ENCODE measurements at places on chromosomes 3 and 15.

- DNase-seq, result no peak
Observed at GRCh38 chr15:40379374-40379773, 3.1 kb upstream of the KNSTRN start.

- peak; percentile 88 for DNase-seq
Observed at GRCh38 chr3:49813497-49814174, at the start of gene UBA7. Gene UBA7 (minus strand): TSS chr3:49813953. CDS start chr3:49813787, 166 bp downstream.

GRCh38 chr3:152943645-152944044, 108.7 kb downstream of the P2RY1 start:
- peak; percentile 7 for DNase-seq

DNA sequence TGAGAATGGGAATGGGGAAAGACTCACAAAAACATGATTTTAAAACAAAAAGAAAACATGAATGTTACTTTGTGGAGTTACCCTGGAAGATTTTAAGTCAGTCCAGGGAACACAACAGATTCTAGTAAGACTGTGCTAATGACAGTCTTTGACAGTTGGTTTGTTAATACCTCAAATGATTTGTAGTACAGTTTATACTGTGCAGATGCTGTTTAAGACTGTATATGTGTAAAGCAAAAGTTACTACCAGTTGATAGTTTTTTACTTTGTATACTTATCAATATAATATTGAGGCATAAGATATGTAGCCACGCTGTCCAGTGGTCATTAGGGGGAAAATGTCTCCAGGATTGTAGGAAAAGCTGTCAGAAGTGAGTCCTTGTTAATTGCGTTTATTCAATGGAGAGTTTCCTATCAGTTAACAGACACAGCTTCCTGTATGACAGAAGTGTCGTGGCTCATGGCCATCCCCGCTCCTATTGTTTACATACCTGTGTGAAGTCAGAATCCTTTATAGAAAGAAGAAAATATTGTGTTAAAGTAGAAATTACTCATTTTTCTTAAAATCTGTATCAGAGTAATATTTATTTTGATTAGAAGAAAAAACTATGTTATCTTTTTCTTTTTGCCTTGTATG, 36.0 kb downstream of the NKIRAS1 start:
- DNase-seq, result no peak

DNA sequence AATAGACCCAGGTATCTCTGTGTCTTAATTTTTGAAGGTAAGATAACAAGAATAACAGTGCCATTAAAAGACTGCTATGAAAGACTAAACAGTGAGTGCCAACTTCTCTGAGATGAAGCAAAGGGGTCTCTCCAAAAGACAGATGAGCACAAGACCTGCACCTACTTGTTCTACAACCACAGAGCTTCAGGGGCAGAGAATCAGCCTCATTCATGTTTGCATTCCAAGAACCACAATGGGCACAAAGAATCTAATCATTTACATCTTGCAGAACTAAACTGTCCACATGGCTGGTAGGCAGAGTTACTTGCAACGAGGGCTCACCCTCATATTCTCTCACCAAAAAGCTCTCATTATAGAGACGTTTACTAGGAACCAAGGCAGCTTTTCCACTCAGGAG, 83.9 kb downstream of the PEAK1 start:
- DNase-seq, result no peak

DNA sequence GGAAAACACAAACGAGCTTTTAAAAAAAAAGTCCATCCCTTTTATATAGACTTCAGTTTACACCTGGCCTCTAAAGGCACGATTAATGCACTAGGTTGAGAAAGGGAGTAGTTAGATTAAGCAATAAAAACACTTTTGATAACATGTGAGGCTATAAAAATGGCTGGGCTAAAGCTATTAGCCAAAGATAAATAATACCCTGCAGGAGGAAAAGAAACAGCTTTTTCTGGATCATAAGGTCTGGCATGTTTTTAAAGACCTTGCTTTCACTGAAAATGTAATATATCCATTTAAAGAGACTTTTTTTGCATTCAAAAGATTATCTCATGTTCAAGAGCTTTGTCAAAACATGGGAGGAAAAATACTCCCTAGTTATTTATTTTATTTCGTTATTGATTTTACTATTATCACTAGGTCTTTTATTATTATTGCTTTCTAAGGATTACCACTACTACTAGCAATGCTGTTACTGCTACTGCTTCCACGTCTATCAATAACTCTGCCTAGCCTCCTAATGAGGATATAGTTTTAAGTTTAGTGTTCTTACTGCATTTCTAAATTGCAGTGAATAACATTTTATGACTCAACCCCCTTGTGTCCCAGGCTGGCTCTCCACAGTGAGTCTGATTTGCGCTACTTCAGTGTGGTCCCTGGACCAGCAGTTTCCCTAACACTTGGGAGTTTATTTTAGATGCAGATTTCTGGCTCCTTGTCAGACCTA, 93.4 kb downstream of the THRB start:
- DNase-seq, result peak; percentile 14

- no peak for DNase-seq
Observed at GRCh38 chr3:170423001-170423615, 4.4 kb downstream of the CLDN11 start.

DNA sequence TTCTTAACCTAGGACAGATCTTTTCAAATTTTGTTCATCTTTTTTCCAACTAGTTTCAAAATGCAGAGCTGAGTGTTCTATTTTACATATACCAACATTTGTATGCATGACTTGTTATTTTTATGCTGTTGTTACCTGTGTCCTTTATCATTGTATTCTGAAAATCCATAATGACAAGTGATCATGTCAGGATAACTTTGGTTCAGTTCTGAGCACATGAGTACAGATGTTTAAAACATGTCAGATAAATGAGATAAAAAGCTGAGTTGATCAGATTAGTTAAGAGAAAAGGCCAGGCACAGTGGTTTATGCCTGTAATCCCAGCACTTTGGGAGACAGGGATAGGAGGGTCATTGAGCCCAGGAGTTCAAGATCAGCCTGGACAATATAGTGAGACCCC, 204.9 kb downstream of the SSR3 start:
- DNase-seq, result no peak

GRCh38 chr3:165339753-165340152, 143.6 kb upstream of the SLITRK3 start:
- peak; percentile 25 for DNase-seq

GRCh38 chr3:158111861-158112260, 2.0 kb downstream of the RSRC1 start:
- DNase-seq, result no peak

GRCh38 chr3:170247875-170248274, 25.7 kb downstream of the PRKCI start:
- no peak for DNase-seq

- DNase-seq, result no peak
Observed at GRCh38 chr3:136817448-136817847, 1.5 kb upstream of the SLC35G2 start.

- DNase-seq, result no peak
Observed at GRCh38 chr15:88940110-88940675, 27.0 kb upstream of the MFGE8 start.

- no peak for DNase-seq
Observed at GRCh38 chr3:197139586-197139985, 110.0 kb upstream of the MELTF start.

- no peak for DNase-seq
Observed at GRCh38 chr15:56719774-56720555, 13.3 kb downstream of the ZNF280D start.

GRCh38 chr15:77569729-77570125, 63.0 kb downstream of the LINGO1 start:
- no peak for DNase-seq

DNA sequence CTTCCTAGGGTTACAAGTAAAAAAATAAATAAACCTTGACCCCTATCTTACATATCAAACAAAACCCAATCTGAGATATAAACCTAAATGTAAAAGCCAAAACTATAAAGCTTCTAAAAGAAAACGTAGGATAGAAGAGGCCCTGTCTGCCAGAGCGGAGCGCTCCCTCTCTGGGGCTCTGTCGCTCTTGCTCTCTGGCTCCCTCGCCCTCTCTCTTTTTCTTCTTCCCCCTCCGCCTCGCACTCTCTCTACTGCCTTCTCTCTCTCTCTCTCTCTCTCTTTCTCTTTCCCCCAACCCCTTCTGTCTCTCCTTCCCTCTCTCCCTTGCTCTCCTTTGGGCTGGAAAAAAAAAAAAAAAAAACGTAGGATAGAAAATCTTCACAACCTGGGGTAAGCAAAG, 21.6 kb downstream of the RYK start:
- DNase-seq, result no peak

GRCh38 chr3:177498037-177498857, 301.0 kb upstream of the TBL1XR1 start:
- DNase-seq, result peak; percentile 59

DNA sequence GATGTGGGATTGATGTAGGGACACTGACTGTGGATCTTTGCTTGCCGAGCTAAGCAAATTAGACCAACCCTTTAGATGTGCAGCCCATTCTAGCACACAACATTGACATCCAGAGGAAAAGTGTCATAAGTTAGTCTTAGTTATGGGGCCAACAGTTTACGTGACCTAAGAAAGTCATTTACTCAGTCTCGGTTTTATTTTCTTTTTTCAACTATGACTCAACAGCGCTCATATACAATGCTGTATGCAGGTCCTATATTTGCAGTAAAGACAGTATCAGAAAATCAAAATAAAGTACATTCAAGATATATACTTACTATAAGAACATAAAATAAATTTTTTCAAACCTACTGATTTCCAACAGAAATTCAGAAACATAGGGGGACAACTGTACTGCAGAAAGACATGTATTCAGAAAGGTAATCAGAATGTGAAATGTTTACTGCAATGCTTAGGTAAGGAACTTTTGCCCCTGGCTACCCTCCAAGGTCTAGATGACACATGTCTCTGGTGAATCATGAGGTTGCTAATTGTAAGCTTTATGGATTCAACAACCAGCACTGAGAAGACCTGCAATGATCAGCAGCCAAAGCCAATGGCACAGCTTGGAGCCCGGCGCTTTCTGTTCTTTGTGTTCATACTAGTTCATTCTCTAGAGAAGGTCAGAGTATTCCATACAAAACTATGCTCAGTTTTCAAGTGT, 317.5 kb upstream of the CNTN6 start:
- peak; percentile 2 for DNase-seq

DNA sequence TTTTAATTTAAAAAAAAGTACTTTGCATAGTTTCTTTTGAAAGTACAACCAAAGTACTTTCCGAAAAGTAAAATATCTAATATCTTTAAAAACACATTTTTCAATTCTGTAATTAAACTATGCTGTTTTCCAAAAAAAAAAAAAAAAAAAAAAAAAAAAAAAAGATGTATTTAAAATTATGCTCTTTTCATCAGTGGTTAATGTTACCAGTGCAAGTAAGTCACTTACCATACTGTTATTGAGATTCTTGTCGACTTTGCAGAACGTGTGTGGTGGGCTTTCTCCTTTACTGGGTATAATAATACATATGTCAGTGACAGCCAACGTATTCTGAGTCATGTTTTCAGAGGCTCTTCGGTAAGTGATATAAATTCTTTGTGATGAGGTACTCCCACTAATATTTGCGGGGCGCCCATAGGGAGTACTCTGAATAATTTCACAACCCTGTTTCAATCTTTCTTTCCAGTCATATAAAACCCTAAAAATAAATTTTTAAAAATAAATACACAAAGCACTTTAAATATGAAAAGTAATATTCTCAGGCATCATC, 39.9 kb downstream of the DENND4A start:
- DNase-seq, result peak; percentile 63

DNA sequence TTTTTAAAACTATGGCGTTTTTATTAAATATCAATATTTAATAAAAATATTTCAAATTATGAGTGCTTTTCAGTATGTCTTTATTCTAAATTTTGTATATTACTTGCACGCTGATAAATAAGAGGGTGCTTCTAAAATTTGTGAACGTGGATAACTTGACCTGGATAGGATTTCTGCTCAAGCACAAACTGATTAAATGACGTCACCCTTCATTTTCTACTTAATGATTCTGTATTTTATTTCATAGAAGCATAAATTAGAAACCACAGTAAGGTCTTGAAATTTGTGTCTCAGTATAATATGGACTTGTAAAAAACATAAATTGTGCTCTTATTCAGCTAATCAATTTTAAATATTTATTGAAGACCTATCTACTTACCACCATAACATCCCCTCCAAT, 903.7 kb downstream of the ROBO2 start:
- DNase-seq, result no peak

GRCh38 chr15:54250326-54250725, 272.1 kb downstream of the UNC13C start:
- DNase-seq, result no peak

- DNase-seq, result no peak
Observed at GRCh38 chr3:155392138-155392537, 98.7 kb upstream of the STRIT1 start.

GRCh38 chr3:157404381-157404780, 32.3 kb upstream of the PTX3 start:
- no peak for DNase-seq

- peak; percentile 61 for DNase-seq
Observed at GRCh38 chr3:68972358-68972979, 40.1 kb upstream of the TAFA4 start.

DNA sequence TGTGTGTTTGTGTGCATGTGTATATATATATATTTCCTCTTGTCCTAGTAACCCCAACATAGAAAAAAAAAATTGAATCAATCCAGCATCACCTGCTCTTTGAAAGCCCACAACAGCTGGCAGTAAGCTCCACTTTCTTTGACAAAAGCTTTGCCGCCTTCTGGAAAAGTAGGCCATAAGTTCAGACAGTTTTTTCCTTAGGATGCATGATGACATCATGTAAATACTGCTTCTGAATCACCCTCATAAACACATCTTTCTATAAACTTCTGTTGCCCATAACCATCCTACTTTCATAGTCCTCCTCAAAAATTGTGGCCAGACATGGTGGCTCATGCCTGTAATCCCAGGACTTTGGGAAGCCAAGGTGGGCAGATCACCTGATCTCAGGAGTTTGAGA, 67.4 kb downstream of the CSNK1G1 start:
- DNase-seq, result peak; percentile 19

GRCh38 chr15:99021694-99022093, 14.1 kb upstream of the PGPEP1L start:
- DNase-seq, result no peak

- no peak for DNase-seq
Observed at GRCh38 chr15:31023841-31024240, 32.4 kb upstream of the MTMR10 start.

- DNase-seq, result no peak
Observed at GRCh38 chr15:81780966-81781365, 264.9 kb downstream of the MEX3B start.

GRCh38 chr3:124256156-124256555, 264.2 kb upstream of the ROPN1 start:
- no peak for DNase-seq

GRCh38 chr3:60140160-60140559, 1090.3 kb upstream of the CFAP20DC start:
- DNase-seq, result no peak

- no peak for DNase-seq
Observed at GRCh38 chr3:182606905-182607504, 186.3 kb upstream of the ATP11B start.

GRCh38 chr3:45596290-45596791, 1.8 kb downstream of the LIMD1 start:
- DNase-seq, result no peak

DNA sequence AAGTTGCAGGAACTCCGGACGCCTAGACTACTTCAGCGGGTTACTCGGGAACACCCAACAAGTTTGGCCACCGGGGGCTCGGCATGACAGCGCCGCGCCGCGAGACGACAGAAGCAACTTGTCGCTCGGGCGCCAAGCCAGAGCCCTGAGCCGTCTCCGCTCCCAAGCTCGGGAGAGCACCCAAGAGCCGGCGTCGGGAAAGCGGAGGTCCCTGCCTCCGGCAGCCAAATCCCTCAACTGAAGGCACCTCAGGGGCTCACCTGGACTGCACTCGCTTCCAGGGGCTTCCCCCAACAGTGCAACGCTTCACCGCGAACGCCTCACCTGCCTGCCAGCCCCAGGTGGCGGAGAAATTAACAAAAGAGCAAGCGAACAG, 640 bp downstream of the MB21D2 start:
- DNase-seq, result peak; percentile 77

All from fibroblast of skin of right biceps (primary cell).